ENCODE measurements at places on chromosomes 7 and 10.

DNA sequence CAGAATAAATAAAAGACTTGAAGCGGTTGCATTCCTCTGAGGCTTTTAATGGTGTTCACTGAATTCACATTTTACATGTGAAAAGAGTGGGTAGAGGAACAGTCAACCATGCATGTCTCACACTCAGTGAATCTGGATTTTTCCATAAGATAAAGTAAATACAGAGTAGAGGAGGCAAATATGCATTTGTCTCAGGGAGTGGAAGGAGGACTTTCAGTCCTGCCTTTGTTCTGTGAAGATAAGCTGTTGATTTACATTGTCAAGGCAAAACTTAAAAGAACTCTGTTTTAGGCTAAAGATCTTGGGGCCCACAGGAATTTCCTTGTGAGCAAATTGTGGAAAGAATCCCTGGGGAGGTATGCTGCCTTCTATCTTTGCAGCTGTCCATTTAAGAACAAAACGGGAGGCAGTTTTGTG lies 825.3 kb upstream of the MBL2 start:
- no peak for DNase-seq

DNA sequence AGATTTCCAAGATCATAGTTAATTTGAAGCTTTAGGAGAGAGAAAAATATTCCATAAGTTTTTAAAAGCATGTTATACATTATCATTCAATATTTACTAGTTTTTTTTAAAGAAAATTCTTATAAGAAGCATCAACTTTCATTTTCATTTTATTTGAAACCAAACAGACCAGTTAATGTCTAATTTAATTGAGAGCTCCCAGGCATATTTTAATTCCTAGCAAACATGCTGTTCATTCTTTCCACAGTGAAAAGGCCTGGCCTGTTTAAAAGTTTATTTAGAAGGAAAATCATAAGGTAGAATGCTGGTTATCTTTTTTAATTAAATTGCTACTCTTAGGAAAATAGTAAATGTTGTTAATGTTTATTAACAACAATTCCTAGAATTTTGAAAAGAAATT lies 324.4 kb downstream of the PCLO start:
- no peak for DNase-seq

GRCh38 chr7:148620749-148621359 lies 30.3 kb downstream of the C7orf33 start:
- DNase-seq = no peak

- DNase-seq = no peak
These were observed 88.1 kb downstream of the GSAP start for GRCh38 chr7:77327932-77328628.

- no peak for DNase-seq
These were observed 19.2 kb downstream of the TMEM273 start for GRCh38 chr10:49168831-49169500.

DNA sequence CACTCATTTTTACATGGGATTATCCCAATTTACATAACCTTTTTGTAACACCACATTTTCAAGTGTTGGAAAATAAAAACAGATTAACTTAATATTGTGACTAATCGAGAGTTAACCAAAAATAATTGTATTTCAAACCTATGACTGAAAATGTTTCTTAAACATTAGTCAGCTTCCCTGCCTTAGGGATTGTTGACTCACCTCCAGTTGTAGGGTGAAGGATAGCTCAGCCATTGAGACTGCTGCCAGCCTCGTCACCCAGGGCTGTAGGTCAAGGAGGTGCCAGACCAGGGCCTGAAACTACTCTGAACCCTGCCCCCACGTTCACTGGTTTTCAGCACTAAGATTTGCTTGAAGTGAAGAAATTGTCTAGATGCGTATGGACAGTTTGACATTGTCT lies 351.2 kb downstream of the GFRA1 start:
- no peak for DNase-seq

DNA sequence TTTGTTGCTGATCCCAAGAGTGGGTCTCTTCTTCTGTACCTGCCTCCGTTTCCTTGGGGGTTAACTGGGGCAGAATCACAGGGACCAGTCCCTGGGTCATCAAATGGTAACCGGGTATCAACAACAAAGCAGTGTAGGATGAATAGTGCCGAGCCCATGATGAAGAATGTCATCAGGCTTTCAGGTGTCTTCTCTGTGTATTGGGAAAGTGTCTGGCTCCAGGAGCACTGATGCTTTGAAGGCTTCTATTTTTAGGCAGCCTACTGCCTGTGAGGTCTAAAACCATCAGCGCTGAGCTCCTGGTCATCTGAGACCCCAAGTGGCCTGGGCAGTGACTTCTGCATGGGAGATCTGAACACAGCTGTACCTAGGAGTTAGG lies 48.2 kb upstream of the SHH start:
- no peak for DNase-seq

DNA sequence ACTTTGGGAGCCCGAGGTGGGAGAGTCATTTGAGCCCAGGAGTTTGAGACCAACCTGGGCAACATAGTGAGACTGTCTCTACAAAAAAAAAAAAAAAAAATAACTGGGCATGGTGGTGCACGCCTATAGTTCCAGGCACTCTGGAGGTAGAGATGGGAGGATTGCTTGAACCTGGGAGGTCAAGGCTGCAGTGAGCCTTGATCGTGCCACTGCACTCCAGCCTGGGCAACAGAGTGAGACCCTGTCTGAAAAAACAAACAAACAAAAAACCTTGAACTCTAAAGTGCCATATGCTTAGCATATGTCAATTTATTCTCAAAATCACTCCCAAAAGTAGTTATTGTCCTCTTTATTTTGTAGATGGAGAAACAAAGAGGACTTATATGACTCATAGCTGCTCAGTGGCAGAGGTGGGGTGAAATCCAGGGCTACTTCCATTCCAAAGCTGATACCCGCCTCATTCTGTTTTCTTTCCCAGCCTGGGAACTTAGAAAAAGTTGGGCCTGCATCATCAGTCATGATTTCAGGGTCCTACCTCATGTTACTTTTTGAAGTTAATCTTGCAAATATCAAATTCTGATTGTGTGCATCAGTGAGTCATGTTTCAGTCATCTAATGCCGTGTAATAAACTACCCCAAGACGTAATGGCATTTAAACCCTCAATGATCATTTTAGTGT lies 13.3 kb downstream of the DHTKD1 start:
- no peak for DNase-seq

DNA sequence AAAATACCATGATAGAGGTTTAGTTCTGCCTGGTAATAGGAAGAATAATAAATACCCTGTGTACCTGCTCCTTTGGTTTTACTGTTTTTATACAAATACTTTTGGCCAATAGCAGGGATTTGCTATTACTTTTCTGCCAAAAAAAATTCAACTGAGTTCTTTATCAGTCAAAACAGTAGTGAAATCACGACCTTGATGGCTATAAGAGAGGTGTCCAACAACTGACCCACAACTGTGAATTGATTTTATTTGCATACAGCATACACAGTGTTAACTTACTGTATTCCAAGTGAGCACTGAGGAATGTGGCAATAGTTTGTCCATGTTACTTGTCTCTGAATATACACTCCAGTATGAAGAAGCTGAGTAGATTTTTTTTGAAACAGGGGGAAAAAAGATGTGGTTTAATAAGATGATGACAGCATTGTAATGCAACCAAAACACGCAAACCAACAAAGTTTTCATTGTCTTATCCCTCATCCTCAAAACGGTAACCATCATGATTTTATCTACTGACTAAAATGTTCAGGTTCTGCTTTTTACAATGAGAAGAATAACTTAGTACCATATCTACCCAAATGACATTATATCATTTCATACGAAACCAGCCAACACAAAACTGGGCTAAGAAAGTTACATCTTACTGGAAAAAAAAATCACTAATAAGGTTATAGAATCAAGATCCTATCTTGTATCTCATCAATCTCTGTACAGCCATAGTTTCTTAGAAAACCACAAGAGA lies 63.3 kb downstream of the GSAP start:
- DNase-seq = no peak

DNA sequence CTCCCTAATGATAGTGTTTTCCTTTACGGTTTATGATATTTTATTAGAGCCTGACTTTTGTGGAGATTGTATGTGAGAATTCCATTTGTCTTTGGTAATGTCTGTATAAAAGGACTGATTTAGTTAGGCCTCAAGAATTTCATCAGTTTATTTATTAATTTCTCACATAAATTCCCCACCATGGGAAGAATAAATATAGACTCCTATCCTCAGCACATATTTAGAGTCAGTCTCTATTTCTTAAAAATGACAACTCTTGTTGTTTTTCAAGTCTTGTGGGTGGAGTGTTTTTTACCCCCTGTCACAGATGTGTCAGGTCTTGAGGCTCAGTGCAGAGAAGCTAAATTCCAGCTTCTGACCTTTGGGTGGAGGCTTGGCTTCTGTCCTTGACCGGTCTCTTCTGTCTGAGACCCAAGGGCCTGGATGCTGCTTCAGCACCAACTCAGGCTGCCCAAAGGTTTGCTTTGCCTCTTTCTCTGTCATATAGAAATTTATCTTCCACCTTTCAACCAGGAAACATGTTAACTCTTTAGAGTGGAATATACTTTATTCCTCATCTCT lies 117.3 kb upstream of the INHBA start:
- DNase-seq = no peak

GRCh38 chr10:17381502-17382142 lies 72.8 kb downstream of the ST8SIA6 start:
- no peak for DNase-seq

DNA sequence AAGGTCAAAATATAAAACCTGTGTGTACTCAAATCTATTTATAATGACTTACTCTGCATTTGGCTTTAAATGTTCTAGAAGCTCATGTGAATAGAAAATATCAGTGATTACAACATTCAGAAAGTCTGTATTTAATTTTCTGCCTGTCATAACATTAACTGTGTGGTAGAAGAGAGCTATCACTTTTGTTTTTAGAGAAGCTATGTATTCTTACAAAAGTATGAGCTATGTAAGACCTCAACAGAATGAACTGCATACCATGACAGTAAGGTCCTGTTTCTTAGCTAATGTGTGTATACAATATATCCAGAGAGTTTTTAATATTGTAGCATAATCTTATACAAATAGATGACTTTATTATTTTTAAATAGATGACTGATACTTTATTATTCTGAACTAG lies 61.5 kb downstream of the PTN start:
- no peak for DNase-seq

DNA sequence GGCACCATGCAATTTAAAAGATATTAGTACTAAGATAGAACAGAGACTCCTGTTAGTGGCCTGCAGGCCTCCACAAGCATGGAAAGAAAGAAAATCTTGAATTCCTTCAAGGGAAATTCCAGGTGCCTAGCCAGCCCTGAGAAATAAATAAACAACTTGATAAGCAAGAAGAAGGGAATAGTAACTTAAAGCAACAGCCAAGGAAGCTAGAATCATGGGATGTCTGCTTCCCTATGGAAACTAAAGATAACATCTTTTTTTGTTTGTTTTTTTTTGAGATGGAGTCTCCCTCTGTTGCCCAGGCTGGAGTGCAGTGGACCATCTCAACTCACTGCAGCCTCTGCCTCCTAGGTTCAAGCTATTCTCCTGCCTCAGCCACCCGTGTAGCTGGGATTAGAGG lies 128.6 kb downstream of the SKIDA1 start:
- DNase-seq = no peak

DNA sequence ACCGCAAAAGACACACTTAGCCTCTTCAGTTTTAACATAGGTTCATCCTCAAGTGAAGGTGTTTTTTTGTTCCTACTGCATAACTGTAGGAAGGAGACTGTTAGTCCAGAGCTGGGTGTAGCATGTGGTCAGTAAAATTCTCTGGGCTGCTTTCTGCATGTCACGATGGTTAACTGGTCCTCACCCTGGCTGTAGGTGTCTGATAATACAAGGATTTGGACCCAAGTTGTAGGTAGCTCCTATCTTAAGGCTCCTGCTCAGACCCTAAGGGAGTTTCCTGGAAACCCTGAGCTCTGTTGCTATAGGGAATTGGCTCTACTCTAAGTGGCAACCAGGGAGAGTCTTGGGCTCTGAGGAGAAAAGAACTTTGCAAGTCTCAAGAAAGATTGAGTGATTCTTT lies 112.9 kb downstream of the SAMD9 start:
- no peak for DNase-seq

DNA sequence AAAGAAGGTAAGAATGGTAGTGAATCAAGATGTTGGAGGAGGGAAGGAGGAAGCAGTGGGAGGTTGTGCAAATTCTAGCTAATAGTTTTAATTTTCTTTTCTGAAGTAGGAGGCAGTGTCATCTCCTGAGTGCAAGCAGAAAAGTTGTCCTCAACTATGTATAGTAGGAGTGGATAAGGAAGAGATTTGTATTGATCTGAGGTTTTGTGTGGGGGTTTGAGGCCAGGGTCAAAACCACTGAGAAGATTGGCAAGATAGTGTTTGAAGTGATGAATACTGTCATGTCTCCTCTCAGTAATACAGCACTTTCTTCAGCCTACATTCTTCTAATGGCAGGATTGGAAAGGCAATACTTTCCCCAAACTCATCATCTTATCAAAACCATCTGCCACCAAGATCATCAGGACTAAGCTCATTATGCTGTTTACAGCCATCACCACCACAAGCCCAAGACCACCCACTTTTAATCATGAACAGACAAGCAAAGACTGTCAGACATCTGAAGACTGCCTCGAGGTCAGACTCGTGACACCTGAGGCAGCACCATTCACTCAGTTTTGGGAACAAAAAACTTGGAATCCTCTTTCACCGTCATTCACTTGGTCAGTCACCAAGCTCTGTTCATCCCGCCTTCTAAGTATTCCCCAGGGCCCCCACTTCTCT lies 1.5 kb upstream of the MIOS start:
- DNase-seq = no peak

GRCh38 chr10:37700886-37701780 lies 156.3 kb downstream of the ZNF248 start:
- no peak for DNase-seq

GRCh38 chr10:114550756-114551635 lies 107.1 kb downstream of the ABLIM1 start:
- no peak for DNase-seq

All from activated T-helper 2 cell treated with anti-CD3 and anti-CD28 coated beads, Interferon-gamma antibody, Interleukin-2, Interleukin-4, amounts not matched to agents 10 μg/mL and 5 μg/mL and 100 μg/mL, durations not matched to agents 14 hours and 24 hours and 36 hours (primary cell).